ENCODE measurements at places on chromosomes 11 and 22.
A peak's percentile ranks its signal among the peaks of the same experiment; 100 is the strongest.

DNA sequence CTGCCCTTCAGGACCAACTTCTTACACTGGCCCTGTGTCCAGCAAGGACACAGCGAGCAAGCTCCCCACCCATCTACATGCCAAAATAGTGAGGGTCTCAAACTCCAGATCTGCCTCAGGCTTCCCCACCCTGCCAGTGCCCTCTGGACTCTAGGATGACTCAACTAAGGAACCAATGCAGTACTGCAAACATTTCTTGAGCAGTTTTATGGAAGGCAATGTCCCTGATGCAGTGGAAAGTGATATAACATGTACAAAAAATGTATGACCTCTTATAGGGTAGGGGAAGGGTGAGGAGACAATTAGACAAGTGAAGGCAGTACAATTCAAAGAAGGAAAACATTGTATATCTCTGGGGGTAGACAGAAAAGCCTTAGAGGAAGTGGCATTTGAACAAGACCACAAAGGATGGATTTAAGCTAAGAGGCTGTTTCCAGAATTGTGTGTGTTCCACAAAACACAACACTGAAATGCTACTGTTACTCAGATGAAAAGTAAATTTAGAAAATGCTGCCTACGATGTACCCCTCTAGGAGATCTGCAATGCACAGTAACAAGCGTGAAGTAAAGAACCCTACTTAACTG lies 47.3 kb downstream of the RAB30 start:
- DNase-seq, result no peak

DNA sequence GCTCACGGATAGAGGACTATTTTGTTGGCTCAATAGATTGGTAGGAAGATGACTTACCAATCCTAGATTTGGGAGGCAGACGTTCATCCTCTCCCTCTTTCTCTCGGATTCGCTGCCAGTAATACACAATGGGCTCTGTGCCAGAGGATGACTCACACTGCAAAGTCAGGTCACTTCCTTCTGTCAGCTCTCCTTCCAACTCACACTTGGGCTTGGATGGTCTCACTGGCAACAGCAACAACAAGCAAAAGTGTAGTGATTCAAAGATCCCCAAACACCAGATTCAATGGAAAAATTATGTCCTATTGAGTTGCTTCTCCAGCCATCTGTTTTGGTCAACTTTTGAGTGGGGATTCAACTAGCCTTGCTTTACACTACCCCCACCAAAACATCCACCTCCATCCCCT lies 21.7 kb upstream of the HSPA8 start:
- DNase-seq, result peak; percentile 51

- no peak for DNase-seq
These were observed 53.3 kb downstream of the CACNA1I start for GRCh38 chr22:39623603-39624500.

GRCh38 chr11:103683576-103683975 lies 352.9 kb upstream of the DDI1 start:
- DNase-seq, result no peak

- no peak for DNase-seq
These were observed 9.2 kb upstream of the TPCN2 start for GRCh38 chr11:69039501-69039900.

DNA sequence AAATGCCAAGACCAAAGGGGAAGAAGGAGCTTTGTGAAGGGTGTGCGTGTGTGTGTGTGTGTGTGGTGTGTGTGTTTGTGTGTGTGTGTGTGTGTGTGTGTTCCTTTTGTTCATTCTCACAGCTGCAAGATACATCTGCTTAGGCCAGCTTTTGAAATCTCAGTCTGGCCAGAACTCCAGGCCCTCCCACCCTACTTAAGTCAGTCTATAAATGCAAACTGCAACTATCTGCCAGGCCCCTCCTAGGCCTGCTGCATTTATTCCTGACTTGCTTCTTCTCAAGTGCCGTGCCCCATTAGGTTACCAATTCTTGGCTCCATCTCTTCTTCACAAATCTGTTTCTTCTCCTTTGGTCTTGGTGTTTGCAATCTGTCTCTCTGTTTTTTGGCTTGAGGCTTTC lies 21.6 kb upstream of the RIC3 start:
- no peak for DNase-seq

GRCh38 chr11:113651023-113651422 lies 55.1 kb downstream of the TMPRSS5 start:
- no peak for DNase-seq
